ENCODE measurements at places on chromosomes 5 and 9. TPM values are rescaled to one million over a fixed set of nuclear protein-coding genes. Genes with fewer than 3 reads are reported as not detected.

DNA sequence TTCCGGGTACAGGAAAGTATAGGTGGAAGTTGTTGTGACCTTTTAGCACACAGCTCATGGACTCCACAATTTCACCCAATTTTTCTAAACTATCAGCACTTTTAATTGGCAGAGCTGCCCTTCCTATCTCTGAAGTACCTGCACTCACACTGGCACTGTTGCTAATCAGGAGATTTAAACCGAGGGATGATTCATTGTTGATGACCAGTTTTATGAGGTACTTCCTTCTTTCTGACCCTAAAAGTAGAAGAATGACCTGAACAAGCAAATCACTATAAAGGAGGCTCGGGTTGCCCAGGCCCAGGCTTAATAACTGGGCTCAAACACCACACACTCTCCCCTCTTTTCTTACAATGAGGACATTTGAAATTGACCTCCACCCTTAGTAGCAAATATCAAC is 105.9 kb downstream of the KCNN2 start:
- DNase-seq: no peak

DNA sequence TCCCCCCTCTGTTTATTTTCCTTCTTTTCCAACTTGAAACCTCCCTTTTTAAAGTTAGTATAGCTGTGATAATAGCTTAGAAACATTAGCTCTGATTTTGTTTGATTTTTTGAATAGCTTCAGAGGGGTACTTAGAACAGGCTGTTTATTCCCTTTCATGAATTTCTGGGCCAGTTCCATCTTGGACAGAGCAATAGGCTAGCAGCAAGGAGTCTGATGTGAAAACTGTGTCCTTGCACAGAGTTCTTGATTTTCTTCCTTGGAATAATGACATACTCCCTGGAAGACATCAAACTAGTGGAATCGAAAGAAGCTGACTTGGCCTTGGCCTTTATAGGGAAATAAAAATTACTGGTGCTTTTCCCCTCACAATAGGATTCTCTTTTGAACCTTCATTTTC is 32.9 kb downstream of the NTRK2 start:
- DNase-seq: no peak

DNA sequence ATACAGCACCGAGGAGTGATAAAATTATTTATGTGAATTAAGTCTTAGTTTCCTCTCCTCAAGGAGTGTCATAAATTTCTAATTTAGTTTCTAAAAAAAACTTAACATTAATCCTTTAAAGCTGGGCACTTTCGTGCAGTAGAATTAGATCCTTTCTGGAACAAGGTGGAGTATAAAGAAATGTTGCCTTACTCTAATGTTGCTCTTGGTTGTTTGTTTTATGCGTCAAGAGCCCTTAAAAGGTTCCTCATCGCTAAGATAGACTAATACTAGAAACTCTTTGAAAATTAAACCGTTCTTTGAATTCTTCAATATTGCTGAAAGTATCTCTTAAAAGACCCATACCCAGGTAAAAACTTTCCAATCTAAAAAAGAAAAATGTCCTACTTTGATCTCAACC is 83.6 kb upstream of the PLPP1 start:
- DNase-seq: no peak

DNA sequence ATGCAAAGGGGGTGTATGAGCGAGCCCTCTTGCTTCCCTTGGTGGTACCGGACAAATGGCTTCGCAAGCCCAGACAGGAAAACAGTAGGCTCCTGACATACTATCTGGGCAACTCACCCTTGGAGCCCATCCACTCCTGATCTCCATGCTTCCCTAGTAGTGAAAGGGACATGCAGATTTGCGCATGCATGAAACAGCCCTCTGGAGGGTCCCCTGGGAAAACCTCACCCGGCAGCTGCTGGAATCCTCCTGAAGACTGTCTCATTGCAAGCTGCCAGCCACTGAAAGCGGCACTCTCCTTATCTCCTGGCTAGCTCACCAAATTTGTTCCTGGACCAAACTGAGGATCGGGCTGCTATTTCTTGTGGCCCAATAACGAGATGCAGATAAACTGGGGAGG is 10.2 kb downstream of the ZNF169 start:
- DNase-seq: no peak

GRCh38 chr5:1443171-1443570 is 2.1 kb downstream of the SLC6A3 start:
- DNase-seq: no peak

DNA sequence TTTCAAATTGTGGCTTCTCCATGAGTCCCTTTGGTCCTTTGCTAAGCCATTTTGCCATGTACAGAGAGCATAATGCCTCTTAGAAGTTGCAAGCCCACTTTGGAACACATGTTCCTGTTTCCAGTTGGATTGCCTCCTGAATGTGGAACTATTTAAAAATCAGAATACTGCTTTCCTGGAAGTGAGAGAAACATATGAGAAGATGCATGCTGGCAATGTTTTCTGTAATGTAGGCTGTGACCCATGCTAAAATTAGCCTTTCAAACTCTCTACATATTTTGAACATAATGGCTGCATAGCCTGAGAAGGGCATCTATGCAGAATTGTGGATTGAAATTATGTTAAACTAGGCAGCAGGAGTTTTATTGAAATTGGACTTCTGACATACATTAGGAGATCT is 175.5 kb upstream of the PAPPA start:
- DNase-seq: peak; percentile 12

DNA sequence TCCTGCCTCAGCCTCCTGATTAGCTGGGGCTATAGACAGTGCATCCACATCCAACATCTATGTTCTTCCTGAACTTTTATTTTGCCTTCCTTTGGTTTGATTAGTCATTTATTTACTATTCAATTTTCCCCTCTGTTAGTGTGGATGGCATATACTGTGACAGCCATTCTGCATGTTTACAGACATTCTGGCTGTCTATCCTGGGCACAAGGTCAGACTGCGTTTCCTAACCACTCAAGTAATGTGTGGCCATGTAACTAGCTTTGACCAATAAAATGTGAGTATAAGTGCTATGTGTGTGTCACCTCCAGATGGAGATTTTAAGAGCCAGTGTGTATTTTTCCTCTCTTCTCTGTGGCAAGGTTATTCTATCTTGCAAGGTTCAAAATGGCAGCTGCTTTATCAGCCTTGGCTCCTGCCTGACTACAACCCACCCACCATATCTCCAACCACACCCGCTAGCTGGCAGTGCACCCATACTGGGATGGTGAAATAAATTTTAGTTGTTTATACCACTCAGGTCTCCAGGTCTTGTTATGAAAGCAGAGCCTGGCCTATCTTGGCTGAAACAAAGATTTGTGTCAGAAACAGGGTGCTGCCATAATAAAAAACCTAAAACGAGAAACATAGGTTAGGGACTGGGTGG is 32.2 kb downstream of the PDE6A start:
- DNase-seq: no peak

GRCh38 chr5:150460781-150461180 is 11.2 kb upstream of the RPS14 start:
- no peak for DNase-seq

DNA sequence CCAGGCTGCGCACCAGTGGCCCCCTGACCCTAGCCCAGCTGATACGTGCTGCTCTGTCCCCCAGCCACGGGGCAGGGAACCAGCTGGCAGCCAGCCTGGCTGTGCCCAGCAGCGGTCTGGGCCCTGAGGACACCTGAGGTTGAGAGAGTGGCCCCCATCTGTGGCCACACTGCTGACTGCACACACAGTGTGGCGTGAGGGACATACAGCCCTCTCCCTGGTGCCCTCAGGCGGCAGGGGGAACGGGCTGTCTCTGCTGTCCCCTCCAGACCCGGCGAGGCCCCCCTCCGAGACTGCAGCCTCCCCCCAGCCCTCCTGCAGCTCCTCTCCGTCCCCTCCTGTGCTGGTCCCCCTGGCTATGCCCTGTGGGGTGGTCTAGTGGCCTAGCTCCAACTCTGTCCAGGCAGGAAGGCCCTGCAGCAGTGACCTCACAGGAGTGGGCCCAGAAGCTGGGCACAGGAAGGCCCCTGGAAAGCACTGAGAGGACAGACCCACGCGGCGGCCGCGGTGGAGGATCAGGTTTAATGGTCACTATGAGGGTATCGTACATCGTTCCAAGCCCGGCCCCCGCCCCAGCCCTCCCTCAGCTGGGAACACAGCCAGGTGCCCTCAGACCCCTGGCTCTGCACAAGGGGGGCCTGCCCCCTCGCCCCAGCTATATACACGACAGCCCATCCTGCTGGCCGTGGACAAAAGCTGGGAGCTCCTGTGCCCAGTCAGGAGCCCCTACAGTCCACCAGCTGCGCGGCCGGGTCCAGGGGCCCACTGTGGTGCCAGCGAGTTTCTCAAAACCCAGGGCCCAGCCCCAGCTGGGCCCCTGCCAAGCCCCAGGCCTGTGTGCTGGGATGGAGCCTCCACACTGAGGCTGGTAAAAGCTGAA is 6.8 kb upstream of the ENTPD8 start:
- no peak for DNase-seq

DNA sequence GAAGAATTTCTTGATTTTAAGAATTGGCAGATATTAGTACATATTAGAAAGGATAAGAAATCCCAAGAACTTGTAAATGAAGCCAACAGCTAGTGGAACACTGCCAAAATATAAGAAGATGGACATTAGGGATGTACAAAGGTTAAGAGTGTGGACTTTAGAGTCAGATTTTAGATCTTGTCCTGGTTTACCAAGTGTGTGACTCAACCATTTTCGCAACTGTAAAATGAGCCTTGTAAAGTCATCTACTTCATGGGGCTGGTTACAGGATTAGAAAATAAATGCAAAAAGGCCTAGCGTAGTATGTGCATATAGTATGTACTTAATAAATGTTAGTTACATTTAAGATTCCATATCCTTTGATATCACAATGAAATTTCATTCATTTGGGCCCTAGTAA is 260.0 kb downstream of the RAB3C start:
- DNase-seq: no peak

GRCh38 chr5:157167214-157167621 is 1.2 kb upstream of the GARIN3 start:
- DNase-seq: no peak

GRCh38 chr5:92505145-92505544 is 1075.9 kb downstream of the NR2F1-AS1 start:
- no peak for DNase-seq

DNA sequence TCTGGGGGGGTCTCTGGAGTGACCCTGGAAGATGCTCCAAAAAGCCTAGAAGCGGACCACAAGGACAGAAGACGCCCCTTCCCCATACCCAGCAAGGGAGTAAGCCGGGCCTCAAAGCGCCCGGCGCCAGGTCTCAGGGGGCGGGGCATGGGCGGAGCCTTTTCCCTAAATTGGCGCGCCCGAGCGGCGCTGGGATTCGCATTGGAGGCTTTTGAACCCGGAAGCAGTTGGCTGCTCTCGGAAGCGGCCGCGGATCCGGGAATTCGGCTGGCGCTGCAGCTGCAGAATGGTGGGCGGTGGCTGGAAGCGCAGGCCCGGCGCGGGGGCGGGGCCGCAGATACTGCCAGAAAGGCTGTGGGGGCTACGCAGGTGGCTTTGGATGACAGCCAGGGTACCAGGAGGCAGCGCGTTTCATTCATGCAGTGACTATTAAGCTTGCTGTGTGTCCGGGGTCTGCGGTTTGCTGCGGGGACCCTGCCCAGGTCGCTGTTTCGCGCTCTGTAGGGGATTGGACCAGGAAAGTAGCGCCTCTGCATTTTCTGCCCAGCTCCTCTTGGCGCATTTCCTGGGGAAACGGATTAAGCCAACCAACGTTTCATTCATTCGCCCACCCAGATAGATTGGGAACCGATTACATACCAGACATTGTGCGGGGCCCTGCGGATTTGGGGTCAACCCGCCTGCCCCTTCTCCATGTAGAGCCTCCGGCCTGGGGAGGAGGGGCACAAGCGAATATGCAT is 83.0 kb upstream of the FREM1 start:
- DNase-seq: peak; percentile 85

- DNase-seq: peak; percentile 14
Measured at GRCh38 chr9:130331573-130331972, 66.0 kb downstream of the HMCN2 start.

DNA sequence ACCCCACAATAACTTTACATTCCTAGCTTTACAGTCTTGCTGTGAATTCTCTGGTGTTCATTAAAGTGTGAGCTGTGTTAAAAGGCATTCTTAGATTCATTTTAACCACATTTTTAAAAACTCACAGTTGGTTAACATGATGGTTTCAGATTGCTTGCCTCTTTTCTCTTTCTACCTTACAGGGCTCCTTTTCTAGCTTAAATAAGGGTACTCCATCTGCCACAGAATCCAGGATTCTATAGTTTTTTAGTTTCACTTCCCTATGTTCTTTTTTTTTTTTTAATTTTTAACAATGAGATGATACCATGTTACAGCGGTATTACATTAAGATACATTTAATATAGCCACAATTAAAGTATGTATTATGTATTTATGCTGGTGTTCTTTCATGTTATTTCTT is 3.9 kb upstream of the FBXO4 start:
- no peak for DNase-seq

LRRTM2 gene
- 1.2 TPM for polyA plus RNA-seq

MLANA gene
- polyA plus RNA-seq: 0.68 TPM

TRIM41 gene
- 26.0 TPM for polyA plus RNA-seq

STKLD1 gene
- 4.9 TPM for polyA plus RNA-seq

C9orf50 gene
- polyA plus RNA-seq: 0.54 TPM

WDR38 gene
- 7.2 TPM for polyA plus RNA-seq

ASPN gene
- 6.4 TPM for polyA plus RNA-seq

PCDHGA7 gene
- 2.1 TPM for polyA plus RNA-seq

LHX2 gene
- polyA plus RNA-seq: 0.08 TPM

CARTPT gene
- polyA plus RNA-seq: not detected

ZNF658 gene
- polyA plus RNA-seq: 9.0 TPM

TBC1D2 gene
- polyA plus RNA-seq: 24.6 TPM

SLC6A3 gene
- 3.0 TPM for polyA plus RNA-seq
